ENCODE measurements at places on chromosomes 6 and 20.

- no peak for DNase-seq
These were observed 27.0 kb downstream of the STK4 start for GRCh38 chr20:44993343-44993742.

DNA sequence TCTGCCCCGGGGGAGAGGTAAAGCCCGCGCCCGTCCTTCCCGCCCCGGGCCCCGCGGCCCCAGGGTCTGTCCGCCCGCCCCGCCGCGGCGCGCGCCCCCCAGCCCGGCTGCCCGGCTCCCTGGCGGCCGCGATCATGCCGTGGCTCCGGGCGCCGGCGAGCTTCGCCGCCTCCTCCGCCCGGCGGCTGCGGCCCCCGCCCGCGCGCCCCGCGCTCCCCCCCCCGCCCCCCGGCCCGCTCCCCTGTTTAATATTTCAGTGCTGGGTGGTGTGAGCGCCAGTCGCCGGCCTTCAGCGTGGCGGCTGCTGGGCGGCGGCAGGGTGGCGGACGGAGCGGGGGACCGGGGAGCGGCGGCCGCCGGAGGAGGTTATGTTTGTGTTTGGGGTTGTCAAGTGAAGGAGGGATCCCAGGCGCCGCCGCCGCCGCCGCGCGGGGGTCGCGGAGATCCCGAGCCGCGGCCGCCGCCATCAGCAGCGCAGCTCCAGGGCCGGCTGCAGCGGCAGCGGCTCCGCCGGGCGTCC, at the start of gene HIVEP1:
HIVEP1 (plus strand) TSS at position 275 of the 520 bp plus-strand sequence. CDS start 3,317 bp downstream, outside the sequence.
- DNase-seq: no peak

GRCh38 chr6:122869437-122870024, 80.5 kb downstream of the SMPDL3A start:
- DNase-seq: no peak

DNA sequence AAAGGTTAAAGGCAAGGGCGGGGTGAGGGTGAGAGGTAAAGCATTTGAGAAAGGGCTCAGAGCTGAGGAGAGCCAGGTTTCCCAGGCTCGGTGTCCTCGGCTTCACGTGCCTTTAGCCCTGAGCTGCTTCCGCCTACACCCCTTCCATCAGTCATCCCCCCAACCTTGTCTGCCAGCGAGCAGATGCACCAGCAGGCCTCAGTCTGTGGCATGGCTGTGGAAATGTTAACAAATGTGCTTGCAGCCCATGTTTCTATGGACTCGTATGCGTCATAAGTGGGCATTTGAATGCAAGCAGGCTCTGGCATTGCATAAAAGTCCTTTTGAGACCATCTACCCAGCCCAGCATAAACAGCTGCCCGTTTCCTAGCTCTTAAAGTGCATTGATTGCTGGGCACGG, 88.8 kb downstream of the SYNJ2 start:
- no peak for DNase-seq

DNA sequence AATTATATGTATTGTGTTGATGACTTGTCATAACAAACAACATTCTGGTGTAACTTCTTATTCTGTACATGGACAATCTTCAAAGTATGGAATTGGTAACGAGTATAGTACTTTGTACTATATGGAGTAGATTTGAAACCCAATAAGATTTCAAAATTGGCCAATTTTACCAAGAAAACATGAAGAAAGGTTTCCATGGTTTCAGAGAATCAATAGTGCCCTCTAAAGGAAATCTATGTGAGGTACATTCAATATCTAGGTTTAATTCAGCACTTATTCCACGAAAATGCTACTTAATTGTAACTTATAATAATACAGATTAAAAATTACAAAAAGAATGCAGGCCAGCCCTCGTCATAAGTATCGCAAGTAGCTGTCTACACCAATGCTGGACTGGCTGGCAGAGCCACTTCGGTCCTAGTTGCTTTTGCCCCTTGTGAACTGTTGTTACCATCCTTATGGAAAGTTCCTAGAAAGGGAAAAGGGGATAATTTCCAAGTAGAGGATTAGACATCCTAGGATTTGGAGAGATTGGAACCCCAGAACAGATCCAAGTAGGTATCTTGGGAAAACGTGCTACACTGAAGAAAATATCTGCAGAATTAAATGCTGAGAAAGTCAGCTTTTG, 70.9 kb downstream of the LCA5 start:
- DNase-seq: no peak

DNA sequence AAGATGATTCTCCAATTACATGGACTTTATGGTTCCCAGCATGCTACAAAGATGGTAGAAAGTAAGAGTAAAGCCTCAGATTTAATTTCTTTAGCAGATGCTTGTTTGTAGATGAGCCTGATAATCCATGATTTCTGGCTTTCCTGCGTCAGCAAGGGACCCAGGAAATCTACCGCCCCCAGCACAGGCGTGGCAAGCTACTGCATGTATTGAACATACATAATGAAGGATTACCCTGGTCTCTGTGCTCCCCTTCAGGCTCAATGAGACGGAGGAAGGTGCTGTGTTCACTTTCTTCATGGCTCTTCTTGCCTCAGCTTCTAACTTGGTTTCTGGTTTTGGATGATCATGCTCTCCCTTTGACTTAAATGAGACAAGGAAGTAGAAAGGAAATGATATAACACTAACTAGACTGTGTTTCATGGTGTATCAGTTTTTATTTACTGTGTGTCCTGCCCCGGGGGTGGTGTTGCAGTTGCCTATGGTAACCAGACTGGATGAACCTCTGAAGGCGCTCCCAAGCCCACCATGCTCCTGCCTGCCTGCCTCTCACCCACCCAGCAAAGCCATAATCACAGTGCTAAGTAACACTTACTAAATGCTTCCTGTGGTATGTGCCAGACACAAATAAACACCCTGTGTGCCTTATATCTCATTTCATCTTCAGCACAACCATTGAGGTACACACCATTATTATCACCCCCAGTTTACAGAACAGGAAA, 17.9 kb downstream of the GCM1 start:
- DNase-seq: no peak

DNA sequence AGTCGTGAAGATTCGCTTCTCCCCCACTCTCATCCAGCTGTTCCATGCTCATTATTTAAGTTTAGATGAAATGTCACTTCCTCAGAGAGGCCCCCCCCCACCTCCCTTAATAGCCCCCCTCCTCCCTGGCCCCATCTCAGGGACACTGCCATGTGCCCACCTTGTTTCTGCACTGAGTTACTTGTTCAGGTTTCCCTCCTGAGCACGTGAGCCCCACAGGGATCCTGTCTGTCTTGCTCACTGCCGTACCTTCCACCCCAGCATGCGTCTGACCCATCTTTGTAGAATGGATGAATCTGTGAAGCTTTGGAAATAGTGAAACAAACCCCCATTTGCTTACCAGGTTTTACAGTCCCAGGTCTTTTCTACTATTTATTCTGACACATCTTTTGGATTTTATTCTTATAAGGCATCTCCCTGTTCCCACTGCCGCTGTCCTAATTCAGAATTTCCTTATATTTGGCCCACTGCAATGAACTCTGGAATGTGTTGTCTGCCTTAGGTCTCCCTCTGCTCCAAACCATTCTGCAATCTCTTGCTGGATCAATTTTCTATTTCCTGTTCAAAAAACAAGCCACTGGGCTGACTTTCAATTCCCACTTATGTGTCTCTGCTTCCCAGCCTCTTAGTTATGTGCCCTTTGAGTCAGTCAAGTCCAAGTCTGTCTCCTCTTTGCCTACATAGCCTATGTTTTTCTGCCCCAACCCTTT, 136.5 kb upstream of the ECI2 start:
- DNase-seq: no peak

GRCh38 chr6:144360401-144360800, 75.3 kb downstream of the UTRN start:
- no peak for DNase-seq

DNA sequence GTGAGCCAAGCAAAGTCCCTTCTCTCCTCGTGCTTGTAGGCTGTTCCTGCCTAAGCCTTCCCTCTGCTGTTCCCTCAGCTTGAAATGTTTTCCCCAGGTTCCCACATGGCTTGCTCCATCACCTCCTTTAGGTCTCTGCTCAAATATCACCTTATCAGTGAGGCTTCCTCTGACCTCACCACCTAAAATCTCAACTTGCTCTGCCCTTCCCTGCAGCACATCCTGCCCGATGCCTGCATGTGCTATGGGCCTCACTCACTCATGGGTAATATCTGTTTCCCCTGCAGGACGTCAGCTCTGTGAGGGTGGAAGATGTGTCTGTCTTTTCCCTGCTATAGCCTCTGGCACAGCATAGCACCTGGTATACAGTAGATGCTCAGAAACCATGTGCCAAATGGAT, 29.9 kb upstream of the FKBP1A start:
- no peak for DNase-seq

- no peak for DNase-seq
These were observed 46.7 kb upstream of the MOCS1 start for GRCh38 chr6:39980839-39981580.

DNA sequence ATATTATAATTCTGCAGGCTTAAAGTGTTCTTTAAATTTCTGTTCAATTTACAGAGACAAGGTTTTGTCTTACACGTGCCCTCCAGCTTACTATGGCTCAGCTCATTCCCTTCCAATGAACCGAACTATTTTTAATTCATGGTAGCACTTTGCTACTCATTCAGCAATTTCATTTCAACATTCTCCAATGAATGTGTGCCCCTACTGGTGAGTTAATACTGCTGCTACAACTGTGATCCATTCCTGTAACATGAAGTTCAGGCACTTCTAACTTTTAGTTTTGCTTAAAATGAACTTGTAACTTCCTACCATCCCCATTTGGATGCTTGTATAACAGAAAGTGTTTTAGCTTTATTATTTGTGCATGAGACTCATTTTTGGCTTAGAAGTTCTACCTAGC, 99.7 kb downstream of the F13A1 start:
- DNase-seq: no peak

- DNase-seq: no peak
These were observed 168.2 kb upstream of the CST7 start for GRCh38 chr20:24780674-24781417.

DNA sequence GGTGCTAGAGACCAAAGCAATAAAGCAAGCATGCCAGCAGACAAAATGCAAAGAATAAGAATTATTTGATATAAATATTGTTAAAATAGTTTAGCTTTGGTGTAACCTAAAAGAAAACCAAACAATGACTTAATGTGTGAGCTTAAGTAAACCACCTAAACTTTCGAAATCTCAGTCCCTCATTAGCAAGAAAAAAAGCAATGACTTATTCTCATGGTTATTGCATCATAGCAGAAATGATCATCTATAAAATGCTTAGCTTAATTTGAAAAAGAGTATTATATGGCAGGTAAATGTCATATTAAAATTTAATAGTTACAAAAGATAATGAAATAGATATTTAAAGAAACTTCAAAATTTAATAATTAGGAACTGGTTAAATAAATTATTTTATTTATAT, 1395.7 kb upstream of the EYS start:
- DNase-seq: no peak

DNA sequence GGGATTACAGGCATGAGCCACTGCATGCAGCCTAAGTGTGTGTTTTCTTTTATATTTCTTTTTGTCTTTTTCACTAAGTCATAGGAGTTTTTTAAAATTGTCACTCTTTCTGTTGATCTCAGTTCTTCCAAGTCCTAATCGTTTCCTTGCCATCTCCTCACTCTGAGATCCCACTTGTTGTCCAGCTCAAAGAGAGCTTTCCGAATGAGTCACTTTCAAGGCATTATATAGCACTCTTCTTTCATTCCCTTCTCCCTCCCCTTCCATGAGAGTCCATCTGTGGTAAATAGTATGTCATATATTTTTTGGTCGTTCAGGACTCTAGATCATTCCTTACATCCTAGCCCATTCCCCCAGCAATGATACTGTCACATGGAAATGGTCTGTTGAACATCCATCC, 4.3 kb downstream of the VAPB start:
- DNase-seq: no peak

DNA sequence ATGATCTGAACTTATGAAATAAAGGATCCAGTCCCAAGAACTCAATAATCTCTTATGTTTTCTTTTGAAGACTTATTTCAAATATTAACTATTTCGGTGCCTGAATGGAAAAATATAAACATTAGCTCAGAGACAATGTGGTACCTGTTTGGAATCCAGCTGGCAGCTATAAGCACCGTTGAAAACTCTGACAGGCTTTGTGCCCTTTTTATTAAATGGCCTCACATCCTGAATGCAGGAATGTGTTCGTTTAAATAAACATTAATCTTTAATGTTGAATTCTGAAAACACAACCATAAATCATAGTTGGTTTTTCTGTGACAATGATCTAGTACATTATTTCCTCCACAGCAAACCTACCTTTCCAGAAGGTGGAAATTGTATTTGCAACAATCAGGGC, 4.4 kb upstream of the KIAA0319 start:
- DNase-seq: no peak

- no peak for DNase-seq
These were observed 11.1 kb upstream of the FAM209A start for GRCh38 chr20:56513161-56514150.

DNA sequence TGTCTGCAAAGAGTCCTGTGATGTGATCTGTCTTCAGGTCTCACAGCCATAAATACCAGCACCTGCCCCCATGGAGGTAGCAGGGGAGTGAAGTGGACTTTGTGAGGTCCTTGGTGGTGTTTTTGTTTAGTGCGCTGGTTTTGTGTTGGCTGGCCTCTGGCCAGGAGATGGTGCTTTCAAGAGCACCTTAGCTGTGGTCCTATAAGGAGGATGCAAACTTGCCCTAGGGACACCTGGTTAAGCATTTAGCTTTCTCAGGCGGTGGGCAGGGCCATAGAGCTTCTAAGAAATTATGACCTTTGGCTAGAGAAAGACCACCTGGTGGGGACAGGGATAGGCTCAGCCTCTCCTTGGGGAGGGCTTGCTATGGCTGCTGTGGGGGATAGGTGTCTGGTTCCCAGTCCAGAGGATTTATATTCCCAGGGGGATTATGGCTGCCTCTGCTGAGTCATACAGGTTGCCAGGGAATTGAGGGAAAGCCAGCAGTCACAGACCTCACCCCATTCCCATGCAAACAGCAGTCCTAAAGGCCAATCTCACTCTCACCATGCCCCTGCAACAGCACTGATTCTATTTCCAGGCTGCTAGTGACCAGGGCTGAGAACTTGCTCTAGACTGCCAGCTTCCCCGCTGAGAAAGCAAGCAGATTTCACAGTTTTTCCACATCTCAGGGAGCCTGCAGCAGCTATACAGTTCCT, 259.3 kb downstream of the TFAP2B start:
- no peak for DNase-seq

DNA sequence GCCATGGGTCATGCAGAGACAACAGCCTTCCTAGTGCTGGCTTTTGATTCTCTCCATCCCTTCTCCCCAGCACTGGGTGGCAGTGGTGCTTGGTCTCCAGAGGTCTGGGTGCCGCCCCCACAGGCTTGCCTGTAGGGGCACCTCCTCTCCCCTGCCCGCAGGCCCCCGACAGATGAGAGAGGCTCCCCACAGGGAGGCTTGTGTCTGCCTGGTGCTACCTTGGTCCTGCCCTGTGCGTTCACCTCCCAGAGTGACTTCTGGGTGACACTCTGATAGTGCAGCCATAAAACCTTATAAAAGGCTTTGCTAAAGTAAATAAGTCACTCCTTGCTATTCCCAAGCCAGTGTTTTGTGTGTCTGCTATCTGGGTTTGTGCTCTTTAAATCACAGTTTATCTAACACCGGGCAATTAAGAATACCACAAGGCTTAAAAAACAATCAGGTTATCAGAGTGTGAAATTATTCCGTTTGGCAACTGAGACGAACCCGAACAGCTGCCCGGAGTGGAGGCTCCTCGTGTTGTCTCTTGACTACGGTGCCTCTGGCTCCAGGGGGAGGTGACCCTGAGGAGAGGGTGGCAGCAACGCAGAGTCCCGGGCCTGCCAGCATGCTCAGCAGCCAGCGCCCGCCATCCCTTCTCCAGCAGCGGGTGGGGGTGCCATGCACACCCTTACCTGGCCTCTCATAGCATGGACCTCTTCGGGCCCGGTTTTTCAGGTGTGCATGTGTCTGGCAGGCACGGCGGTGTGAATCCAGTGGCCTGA, 5.4 kb upstream of the C20orf204 start:
- DNase-seq: no peak

All from activated T-cell treated with anti-CD3 and anti-CD28 coated beads for 4 hours (primary cell).